Esophagus squamous epithelium (tissue), 5 donors: ENCODE measurements at places on chromosomes 7 and 10.

DNA sequence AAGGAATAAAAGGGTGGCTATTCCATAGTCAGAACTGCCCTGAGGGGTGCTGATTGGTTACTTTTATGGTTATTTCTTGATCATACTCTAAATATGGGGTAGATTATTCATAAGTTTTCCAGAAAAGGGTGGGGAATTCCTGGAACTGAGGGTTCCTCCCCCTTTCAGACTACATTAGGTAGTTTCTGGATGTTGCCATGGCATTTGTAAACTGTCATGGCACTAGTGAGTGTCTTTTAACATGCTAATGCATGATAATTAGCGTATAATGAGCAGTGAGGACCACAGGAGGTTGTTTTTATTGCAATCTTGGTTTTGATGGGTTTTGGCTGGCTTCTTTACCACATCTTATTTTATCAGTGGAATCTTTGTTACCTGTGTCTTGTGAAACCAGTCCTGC lies 26.5 kb upstream of the POT1 start:
- no peak for DNase-seq

DNA sequence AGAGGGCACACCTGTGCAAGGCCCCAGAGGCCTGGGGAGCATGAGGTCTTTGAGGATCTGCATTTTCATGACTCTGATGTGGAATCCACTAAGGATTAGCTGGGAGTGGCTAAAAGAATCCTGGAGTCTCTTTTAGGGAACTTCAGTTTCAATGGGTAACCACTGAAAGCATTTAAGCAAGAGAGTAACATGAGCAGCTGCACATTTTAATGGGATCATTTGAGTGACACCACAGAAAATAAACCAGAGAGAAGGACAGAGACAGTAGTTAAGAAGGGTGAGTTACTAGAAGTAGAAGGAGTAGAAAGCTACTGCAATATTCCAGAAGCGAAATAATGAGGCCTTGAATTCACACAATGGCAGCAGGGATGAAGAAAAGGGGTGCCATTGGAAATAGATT lies 5.2 kb downstream of the GOT1 start:
- DNase-seq, result no peak

GRCh38 chr7:148894591-148894990 lies 10.5 kb upstream of the EZH2 start:
- no peak for DNase-seq

- DNase-seq, result no peak
Measured at GRCh38 chr7:28497009-28497408, 84.7 kb downstream of the CREB5 start.

GRCh38 chr10:9018195-9019173 lies 964.0 kb downstream of the GATA3 start:
- DNase-seq, result no peak

DNA sequence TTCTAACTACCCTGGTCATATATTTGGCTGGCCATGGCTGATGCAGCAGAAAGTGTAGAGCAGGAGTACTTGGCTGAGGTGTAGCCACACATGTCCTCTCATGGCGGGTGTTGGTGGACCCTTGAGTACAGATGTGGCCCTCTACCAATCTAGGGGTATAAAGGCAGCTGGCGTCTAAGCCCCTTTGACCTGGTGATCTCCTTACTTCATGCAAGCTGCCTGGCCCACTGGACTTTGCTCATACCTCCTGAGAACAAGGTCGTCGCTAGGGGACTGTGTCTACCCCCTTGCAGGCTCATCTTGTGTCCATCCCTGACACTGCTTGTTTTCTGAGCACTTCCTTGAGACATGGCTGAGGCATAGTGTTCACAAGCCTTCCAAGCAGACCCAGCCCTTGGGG lies 287.8 kb downstream of the RPS24 start:
- DNase-seq, result no peak

DNA sequence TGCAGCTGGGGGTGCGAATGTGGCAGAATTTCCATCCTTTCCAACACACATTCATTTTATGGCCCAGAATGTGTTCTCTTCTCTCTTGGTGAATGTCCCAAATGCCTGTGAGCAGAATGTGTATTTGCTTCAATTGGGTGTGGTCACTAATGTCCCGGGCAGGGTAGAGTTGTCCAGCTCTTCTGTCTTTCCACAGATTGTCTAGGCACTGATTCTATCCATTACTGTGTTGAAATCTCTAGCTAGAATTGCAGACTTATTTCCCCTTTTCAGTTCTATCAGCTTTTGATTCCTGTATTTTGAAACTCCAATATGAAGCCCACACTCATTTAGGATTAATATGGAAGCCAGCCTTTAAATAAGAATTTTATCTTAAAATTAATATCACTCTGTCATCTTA lies 14.0 kb upstream of the AKR1E2 start:
- no peak for DNase-seq

- no peak for DNase-seq
Measured at GRCh38 chr7:11552676-11553296, 279.2 kb downstream of the THSD7A start.

- DNase-seq, result no peak
Measured at GRCh38 chr10:16788125-16788524, 29.1 kb downstream of the RSU1 start.

DNA sequence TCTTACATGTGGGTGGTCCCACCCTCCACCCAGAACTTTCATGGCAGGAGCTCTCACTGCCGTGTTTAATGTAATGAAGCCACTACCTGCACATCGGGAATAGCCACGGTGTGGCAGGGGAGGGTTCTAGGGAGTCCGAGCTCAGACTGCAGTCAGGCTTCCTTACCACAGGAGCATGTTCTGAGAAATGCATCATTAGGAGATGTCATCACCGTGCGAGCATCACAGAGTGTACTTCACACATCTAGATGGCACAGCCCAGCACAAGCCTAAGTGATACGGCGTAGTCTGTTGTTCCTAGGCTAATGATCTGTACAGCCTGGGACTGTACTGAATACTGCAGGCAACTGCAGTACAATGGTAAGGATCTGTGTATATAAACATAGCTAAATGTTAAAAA lies 153.0 kb upstream of the LANCL2 start:
- no peak for DNase-seq

DNA sequence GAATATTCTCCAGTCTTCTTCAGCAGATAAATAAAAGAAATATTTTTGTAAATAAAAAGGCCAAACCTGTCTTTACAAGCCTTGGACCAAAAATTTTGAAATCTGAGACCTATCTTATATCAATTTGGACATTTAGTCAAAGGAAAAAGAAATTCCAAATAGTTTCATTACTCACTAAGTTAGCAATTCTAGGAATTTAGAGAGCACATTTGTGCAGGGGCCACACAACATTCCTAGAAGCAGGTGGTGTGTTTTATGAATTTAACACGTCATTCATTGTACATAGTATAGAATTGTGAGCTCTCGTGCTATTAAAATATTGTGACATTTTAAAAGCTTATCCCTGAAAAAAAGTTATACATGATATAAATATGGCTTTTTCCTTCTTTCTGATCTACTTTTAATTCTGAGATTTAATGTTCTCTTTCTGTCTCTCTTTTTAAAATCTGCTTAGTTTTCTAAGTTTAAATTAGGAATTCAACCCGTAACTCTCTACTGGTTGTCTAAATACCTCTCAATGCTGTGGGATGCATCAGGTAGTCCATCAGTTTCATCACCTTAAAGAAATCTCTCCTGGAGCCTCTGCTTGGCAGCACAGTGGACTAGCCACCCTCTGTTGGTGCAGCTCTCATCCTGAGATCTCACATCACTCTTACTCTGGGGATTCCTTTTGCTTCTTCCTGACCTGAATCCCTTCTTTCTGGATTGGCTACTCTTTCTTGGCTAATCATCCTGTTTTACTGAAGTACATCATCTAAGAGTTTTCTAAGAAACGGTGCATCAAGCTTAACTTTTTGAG lies 124.5 kb downstream of the SEMA3E start:
- DNase-seq, result no peak

DNA sequence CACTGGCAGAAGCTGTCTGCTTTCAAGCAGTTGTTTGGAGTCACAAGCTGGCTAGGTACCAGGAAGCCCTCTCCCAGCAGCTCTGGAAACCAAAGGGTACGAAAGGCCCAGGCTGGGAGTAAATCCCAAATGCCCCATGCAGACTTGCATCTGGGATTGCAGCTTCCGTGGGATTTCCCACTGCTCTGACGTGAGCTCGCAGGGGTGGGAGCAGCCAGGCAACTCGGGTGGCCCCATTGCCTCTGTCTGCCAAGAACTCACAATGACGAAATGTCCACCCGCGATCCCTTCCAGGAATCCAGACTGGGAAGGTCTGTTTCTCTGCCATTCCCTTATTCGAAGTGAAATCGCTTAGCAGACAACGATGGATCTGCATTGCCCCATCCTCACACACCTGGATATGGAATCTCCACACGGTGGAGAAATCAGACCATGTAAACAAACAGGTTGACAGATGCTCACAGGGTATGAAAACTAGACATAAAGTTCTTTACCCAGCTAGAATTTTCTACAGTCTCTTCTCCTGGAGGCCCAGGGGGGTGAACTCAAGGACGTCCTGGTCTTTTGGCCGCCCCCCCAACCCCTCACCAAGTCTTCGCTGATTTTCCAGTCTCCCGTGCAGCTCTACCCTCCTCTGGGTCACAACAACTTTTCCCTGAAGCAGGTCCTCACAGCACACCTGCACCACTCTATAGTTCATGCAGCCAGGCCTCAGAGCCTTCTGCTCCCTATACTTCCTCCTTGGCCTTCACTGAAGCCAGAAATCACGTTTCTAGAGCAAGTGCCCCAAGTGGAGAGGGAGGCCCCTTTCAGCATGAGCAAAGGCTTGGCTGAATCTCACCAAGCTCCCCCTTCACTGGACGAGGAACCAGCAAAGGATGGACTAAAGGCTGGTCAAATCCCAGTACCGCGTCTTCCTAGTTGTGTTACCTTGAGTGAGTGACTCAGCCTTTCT lies 20.0 kb downstream of the SH3PXD2A start:
- no peak for DNase-seq

DNA sequence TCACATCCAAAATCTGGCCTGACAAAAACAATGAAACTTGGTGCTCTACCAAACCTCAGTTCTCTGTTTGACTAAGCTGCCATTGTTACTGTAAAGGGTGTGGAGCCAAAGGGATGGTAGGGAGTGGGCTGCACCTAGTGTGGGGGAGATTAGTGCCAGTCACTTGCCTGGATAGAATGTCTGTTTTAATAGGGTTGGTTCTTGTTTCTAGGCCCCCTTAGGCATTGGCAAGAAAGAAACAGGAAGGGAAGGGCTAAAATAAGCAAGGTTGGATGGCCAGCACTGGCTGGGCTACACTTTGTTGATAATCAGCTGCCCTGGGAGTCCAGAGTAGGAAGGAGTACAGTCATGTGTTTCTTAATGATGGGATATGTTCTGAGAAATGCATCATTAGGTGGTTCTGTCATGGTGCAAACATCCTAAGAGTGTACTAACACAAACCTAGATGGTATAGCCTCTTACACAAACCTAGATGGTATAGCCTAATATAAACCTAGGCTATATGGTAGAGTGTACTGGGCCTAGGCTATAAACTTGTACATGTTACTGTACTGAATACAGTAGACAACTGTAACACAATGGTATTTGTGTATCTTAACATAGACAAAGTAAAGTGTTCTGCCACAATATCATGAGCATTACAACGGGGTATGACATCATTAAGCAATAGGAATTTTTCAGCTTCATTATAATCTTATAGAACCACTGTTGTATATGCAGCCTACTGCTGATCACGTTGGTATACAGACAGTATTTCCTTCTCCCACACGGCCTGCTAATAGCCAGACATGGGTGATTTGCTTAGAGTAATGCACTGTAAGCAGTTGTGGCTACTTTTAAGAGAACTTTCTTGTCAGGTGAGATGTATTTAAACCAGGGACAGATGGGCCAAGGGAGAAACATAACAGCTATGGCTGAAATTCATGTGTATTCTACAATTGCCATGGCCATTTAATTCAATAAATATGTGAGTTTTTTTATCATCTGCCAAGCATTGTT lies 15.4 kb downstream of the BBIP1 start:
- no peak for DNase-seq

DNA sequence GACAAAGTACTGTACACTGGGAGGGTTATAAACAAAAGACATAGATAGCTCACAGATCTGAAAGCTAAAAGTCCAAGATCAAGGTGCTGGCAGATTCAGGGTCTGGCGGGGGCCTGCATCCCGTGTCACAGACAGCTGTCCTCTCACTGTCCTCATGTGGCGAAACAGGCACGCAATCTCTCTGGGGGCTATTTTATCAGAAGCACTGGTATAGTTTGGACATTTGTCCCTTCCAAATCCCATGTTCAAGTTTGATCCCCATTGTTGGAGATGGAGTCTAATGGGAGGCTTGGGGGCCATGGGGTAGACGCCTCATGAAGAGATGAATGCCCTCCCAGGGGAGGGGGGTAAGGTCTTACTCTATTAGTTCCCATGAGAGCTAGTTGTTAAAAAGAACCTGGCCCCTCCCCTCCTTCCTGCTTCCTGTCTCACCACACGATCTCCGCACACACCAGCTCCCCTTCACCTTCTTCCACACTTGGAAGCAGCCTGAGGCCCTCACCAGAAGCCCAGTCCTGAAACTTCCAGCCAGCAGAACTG lies 72.5 kb upstream of the UCN3 start:
- no peak for DNase-seq
